ENCODE measurements at places on chromosomes 11 and 22. TPM values are rescaled to one million over a fixed set of nuclear protein-coding genes. Genes with fewer than 3 reads are reported as not detected.
A peak's percentile ranks its signal among the peaks of the same experiment; 100 is the strongest.

DNA sequence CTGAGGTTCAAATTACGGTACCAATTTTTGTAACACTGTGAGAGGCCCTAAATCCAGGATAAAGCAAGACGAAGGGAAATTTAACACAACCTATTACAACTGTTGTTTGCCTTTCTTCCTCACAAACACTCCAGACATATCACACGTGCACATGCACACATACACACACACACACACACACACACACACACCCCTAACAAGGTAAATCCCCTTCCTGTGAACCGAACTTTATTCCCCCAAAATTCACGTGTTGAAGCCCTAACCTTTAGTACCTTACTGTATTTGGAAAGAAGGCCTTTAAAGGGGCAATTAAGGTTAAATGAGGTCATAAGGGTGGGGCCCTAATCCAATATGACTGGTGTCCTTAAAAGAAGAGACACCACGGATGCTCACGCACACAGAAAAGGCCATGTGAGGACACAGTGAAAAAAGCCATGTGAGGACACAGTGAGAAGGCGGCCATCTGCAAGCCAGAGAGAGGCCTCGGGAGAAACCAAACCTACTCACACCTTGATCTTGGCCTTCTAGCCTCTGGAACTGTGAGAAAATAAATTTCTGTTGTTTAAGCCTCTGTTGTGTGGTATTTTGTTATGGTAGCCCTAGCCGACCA is 1.8 kb downstream of the SERGEF start:
- peak overlapping the region; percentile 63 for H3K27ac ChIP-seq
- no peaks in the 10 kb centered on the region for H3K27me3 ChIP-seq
- peak overlapping the region; percentile 100 for H3K4me3 ChIP-seq
- no peak for DNase-seq
- H3K36me3 ChIP-seq = peaks cover 4% of the 10 kb centered on the region

- H3K4me3 ChIP-seq = peak within 1 kb of the TSS; percentile 98
- H3K27ac ChIP-seq = peak within 1 kb of the TSS; percentile 89
- DNase-seq = peak; percentile 79
- no peaks in the 10 kb centered on the region for H3K36me3 ChIP-seq
Measured at GRCh38 chr11:64810271-64810890, at the start of gene MEN1. TSS of gene MEN1 (minus strand) at chr11:64810551. CDS start at chr11:64810109, 442 bp downstream.

The TRIM29 gene
- total RNA-seq = not detected

The KCNE3 gene
- not detected for total RNA-seq

The SHANK3 gene
- total RNA-seq = 0.19 TPM
